ENCODE measurements at places on chromosomes 6 and 20.

DNA sequence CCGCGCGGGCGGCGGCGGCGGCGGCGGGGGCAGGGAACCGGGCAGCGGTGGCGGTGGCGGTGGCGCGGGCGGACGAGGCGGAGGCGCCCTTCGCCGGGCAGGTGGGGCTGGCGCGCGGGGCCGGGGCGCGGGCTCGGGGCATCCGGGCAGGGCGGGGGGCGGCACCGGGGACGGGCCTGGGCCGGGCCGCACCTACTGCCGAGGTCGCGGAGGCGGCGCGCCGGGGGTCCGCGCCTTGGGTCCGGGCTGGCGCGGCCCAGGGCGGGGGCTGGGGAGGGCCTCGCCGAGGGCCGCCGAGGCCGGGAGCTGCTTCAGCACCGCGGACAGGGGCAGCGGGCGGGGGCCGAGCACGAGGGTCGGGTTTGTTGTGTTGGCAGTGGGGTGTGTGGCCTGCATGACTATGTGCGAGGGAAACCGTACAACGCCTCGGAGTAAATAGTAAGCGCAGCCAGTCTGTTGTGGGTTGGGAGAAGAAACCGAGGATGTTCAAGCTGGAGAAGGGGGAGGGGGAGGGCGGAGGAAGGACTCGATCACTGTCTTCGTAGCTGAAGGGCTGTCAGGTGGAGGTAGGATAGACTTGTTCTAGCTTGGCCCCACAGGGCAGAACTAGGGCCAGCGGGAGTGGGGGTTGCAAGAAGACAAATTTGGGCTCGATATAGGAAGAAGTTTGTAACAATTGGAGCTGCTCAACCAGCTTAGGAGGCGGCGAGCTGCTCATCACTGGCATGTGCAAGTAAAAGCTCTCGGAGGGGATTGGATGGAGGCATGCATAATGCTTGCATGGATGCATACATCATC lies 593 bp downstream of the MMP24 start:
- DNase-seq = no peak

GRCh38 chr6:125301435-125302391 lies at the start of gene HDDC2:
HDDC2 (minus strand) TSS chr6:125301967; CDS start chr6:125301932, 35 bp downstream.
- peak; percentile 77 for DNase-seq

GRCh38 chr20:61770113-61770585 lies 295.5 kb downstream of the TAF4 start:
- no peak for DNase-seq

DNA sequence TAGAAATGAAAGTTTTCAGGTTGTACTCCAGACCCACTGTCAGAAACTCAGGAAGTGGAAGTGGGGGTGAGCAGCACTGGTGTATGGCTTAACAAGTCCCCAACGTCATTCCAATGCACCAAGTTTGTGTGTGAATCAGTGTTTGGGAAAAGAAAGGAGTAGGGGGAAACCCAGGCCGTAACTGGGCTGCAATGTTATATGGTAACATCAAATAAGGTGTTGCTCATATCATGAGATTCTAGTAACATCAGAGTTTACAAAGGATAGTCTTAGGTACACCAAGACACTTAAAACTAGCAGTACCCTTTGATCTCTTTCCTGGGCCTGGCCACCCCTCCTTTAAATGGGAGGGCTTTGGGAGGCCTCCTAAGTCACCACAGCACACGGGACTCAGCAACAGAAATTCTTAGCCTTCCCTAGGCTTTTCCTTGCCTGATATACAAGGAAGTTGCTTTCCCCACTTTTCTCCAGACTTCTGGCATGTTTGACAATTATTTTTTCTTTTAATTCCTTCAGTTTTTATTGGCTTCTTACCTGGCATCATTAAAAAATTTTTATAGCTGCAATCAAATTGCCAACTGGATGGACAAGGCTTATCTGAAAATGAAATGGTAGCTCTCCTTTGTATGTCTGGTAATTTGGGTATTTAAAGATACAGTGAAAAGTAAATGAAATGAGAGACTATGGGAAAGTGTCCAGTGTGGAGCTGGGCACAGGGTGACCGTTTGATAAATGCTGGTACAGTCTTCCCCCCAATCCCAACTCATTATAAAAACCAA lies 15.1 kb downstream of the E2F3 start:
- DNase-seq = no peak

DNA sequence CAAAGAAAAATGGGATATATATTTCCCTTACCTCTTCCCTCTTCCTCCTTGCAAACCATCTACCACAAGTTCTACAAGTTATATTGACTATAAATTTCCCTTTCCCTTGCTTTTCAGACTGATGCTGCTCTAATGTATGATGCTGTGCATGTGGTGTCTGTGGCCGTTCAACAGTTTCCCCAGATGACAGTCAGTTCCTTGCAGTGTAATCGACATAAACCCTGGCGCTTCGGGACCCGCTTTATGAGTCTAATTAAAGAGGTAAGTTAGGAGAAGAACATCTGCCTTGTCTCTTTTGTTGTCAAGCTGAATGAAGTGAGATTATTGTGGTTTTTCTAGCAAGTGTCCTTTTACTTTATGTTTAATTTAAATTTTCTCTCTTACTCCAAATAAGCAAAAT lies 406.0 kb downstream of the GRIK2 start:
- no peak for DNase-seq

- peak; percentile 54 for DNase-seq
These were observed 45.0 kb downstream of the SLC23A2 start for GRCh38 chr20:4956200-4956810.

- no peak for DNase-seq
These were observed 5.5 kb upstream of the TFAP2D start for GRCh38 chr6:50707652-50708300.

DNA sequence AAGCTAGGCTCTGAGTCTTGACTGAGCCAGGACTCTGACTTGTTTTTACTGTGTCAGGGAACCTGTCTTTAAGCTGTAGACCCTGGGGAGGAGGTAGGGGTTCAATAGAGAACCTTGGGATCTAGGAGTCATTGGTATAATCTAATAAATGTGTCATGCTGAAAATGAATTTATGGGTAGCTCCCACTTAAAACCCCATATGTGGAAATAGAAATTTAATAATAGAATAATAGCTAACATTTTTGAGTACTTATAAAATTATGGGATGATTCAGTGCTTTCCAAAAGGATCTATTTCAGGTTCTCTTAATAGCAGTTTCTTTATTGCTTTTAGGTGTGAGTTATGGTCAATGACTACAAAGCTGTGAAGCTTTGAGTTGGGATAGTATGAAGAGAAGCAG lies 41.7 kb downstream of the CTNNBL1 start:
- no peak for DNase-seq

GRCh38 chr6:79719248-79719960 lies 88.3 kb downstream of the SH3BGRL2 start:
- DNase-seq = no peak

DNA sequence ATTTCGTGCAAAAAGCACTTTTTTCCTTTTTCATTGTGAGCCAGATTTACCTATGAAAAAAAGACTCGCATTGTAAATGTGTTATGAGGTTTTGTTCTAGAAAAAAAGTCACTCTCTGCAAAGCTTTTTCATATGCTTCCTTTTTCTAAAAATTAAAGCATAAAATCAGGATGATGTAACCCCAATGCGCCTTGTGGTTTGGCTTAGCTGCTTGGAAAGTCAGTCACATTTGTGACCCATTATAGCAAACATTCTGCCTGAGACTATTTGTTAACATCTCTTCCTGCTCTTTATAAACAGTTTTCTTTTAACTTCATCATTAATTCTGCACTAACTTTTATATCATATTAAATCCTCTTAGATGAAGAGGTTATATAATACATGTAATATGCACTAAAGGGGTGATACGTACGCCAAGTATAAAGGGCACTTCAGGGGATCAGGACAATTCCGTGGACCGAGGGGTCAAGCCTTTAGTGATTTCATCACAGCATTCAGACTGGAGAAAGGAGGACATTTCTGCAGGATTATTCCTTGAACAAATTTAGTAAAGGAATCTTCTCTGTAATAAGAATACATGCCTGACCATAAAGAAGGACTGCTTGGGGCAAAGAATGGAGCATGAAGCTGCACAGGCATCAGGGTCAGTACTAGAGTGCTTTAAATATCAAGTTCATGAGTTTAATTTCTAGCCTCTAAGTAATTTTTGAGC lies 48.1 kb upstream of the SMLR1 start:
- no peak for DNase-seq

DNA sequence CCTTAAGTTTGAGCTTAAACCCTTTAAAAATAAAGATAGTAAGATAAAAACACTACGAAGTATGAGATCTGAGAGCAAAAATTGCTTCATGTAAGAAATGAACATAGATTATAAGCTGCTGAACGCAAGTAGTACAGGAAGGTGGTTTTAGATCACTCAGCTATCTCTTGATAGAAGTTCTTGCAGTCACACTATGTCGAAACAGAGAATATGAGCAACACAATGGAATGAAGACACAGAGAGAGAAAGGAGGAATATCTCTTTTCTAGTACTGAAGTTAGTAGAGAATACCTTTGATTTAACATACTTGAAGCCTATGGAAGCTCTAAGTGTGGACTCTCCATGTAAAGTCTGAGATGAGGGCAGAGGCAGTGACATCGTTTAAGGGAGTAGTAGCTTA lies 162.7 kb downstream of the CDK19 start:
- no peak for DNase-seq

DNA sequence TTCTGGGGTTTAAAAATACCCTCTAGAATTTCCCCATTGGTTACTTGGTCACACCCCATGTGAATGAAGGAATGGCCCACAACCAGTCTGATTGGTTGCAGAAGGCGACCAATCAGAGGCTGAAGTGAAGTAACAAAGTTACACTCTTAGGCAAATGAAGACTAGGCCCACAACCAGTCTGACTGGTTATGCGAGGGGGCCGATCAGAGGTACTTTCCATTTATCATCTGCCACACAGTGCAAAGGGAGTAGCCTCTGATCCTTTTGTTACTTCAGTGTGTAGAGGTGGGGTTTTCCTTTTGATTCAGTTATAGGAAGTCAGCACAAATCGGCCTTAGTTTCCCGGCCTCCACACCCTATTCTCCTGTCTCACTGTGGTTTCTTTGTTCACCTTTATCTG lies 61.2 kb upstream of the SGK1 start:
- peak; percentile 13 for DNase-seq

GRCh38 chr20:62494980-62495748 lies 19.4 kb upstream of the GATA5 start:
- DNase-seq = no peak

- DNase-seq = no peak
These were observed 110.7 kb downstream of the KIF6 start for GRCh38 chr6:39614393-39614950.

GRCh38 chr6:106324726-106325335 lies 729 bp downstream of the ATG5 start:
- no peak for DNase-seq

DNA sequence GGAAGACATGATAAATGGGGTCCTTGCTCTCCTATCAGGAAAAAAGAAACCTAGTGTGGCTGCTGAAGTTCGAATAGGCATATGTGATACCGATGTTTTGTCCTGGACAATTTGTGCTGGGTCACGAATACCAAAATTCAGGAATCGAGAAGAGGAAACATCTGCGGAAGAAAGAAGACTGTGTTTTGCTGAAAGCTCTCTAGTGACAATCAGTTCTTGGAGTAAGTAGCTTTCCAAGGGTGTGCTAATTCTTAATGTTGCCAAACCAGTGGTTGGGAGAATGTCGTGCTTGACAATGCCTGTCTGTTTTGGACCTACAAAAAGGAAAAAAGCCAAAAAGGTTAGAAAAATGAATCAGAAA lies 956.1 kb downstream of the PHF3 start:
- no peak for DNase-seq

- no peak for DNase-seq
These were observed 972 bp downstream of the RNF8 start for GRCh38 chr6:37354526-37355384.

DNA sequence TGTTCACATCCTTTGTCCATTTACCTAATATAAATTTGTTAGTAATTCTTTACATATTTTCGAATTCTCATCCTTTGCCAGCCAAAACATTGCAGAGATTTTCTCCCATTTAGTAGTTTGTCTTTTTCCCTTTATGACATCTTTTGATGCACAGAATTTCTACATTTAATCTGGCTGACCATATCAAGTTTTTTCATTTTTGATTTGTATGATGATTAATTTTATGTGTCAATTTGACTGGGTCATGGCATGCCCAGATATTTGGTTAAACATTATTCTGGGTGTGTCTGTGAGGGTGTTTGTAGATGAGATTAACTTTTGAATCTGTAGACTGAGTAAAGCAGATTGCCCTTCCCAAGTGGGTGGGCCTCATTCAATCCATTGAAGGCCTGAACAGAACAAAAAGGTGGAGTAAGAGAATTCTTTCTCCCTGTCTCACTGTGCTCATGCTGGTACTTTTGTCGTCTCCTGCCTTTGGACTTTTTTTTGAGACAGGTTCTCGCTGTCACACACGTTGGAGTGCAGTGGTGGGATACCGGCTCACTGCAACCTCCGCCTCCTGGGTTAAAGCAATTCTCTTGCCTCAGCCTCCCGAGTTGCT lies 72.1 kb upstream of the EPB41L1 start:
- DNase-seq = no peak

GRCh38 chr6:90078513-90079289 lies 184.4 kb downstream of the GJA10 start:
- DNase-seq = no peak

- no peak for DNase-seq
These were observed 321.6 kb downstream of the CDH4 start for GRCh38 chr20:61573415-61574305.

GRCh38 chr6:29424168-29424567 lies 9.4 kb downstream of the OR12D1 start:
- DNase-seq = no peak

DNA sequence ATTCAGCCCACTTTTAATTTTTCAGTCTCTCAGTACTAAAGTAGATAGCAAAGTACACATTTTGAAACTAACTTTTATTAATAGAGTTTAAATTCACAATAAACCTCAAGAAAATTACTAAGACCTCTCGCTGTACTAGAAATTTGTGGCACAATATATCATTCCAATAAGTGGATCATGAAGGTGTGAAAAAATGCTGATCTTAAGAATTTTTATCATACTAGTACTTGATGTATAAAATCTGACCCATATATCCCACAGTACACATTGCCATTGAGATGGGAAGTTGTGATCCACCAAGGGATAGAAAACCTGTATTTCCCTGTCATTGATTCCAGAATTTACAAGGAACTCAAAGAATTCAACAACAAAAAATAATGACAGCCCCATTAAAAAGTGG lies 85.7 kb downstream of the DCDC2 start:
- DNase-seq = no peak

- DNase-seq = no peak
These were observed 51.5 kb upstream of the ENPP4 start for GRCh38 chr6:46078294-46078693.

DNA sequence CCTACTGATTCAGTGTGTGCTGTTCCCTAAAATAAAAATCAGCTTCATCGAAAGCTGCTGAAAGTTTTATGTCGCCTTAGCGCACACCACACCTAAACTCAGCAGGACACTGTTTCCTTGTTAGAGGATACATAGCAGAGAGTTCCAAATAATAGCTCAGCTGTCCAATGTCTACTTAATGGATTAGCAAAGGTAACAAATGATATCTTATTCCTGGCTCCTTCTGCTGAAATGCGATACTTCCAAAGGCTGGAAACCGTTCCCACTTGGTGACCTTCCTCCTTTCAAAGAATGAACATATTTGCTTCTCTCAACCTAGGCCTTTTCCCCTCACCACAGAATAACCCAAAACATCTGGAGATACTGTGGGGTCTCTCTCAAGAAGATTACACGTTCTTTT lies 189.5 kb upstream of the GMDS start:
- no peak for DNase-seq
